Foreskin fibroblast (primary cell): ENCODE measurements at places on chromosomes 5 and 9.
A peak's percentile ranks its signal among the peaks of the same experiment; 100 is the strongest.

DNA sequence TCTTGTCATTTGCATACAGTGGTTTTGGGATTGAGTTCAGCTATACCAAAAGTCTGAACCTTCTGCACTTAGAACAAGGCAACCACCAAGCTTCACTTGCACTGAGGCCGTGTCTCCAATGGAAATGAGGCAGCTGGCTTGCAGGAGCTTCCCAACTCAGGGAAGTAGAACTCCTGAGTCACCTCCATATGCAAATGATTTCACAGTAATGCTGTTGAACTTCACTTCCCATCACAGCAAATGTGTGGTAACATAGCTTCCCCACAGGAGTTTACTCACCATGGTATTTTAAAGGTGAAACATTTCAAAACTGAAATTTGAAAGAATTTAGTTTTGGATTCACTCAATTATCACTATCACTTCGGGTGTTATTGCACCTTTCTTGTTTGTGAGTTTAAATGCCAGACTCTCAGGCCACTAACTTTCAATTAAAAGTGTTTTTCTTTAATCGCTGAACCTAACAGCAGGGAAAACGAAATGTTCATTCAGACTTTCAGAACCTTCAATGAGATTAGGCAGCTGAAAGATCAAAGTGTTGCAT is 9.0 kb downstream of the CD274 start:
- peak; percentile 15 for DNase-seq

- no peak for DNase-seq
Observed at GRCh38 chr5:155926766-155927165, 400.2 kb upstream of the SGCD start.

DNA sequence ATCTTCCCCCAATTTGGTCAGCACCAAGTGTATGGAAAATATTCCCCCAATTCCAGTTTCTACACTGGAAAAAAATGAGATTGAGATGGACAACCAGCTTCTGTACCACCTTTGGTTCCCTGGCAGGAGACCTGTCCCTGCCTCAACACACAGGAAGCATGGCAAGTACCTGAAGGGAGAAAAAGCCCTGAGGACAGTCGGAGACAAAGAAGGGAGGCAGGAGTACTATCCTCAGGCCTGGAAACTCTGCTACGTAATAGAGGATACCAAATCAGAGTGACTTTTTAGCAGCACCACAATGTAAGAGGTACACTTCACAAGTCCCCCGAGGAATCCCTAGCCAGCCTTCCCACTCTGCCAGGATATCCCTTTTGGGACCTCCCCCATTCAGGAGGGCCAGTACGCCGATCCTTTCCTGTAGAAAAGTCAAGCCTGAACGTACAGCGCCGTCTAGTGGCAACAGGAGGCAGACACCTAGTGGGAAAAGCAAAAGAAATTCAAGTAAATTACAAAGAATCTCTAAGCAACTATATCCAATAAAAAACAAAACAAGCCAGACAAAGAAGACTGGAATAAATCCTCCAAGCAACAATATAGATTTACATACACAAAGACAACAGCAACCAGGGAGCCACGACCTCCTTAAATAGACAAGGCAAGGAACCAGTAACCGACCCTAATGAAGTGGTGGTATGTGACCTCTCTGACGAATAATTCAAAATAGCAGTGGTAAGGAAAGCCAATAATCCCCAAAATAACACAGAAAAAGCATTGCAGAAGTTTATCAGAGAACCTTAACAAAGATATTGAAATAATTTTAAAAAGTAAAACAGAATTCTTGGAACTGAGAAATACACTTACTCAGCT is 63.3 kb upstream of the SLCO6A1 start:
- DNase-seq = no peak

GRCh38 chr5:145244788-145245187 is 590.4 kb downstream of the PRELID2 start:
- DNase-seq = no peak

- DNase-seq = no peak
Observed at GRCh38 chr5:103938146-103938695, 375.6 kb upstream of the NUDT12 start.

DNA sequence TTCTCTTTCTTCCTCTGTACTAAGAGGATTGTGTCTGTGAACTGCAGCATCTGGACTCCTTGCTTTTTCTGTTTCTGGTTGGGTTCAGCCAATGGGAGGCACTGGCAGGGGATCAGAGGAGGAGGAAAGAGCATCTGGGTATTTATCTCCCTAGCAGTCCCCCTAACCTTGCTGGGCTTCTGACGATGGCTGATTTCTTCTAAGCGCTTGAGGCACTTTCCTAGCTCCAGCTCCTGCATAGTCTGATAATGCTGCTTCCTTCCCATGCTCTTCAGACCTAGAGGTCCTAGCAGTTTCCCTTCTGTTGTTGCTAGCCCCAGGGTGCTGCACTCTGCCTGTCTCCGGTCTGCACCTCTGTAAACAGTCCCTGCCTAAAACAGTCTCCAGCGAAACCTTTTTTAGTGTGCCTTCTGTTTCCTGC is 225.1 kb downstream of the PDZD2 start:
- no peak for DNase-seq

DNA sequence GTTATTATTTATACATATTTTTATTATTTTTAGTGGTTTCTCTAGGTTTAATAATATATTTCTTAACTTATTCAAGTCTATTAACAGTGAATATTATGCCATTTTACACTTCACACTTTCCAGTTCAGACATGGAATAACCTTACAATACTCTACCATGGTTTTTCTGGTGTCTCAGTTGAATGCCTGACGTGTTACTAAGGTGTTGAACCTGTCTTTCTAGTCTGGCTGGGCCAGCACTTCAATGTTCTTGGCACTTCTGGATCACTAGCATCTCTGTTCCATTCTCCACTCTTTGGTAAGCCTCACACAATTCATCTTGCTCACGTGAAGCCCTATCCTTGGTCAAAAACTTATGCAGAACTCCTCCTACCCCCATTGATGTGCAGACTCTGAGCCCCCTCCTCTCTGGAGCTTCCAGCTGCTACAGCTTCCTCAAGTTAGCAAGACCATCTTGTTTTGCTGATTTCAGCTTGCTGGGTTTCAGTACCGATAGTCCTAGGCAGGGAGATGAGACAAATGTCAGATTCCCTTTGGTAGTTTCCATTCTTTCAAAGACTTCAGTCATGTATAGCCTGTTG is 243.1 kb downstream of the FBXO4 start:
- DNase-seq = no peak

- no peak for DNase-seq
Observed at GRCh38 chr5:170644501-170644900, 139.0 kb upstream of the GABRP start.

- DNase-seq = no peak
Observed at GRCh38 chr9:34579808-34580163, 9.7 kb downstream of the CNTFR start.

DNA sequence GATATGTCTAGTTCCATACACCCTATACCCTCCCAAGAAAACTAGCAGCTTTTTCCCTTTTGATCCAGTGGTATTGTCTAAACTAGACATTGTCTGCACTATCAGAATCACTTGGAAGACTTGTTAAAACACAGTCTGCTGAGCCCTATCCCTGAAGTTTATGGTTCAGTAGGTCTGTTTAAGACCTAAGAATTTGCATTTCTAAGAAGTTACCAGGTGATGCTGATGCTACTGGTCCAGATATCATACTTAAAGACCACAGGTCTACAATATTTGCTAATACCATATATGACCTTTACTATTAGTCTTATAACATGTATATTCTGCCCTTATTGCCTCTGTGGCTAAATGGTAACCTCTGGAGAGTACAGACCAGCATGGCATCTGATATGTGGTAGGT is 23.3 kb downstream of the SKIC3 start:
- DNase-seq = no peak
